ENCODE measurements at places on chromosomes 7 and 10. TPM values are rescaled to one million over a fixed set of nuclear protein-coding genes. Genes with fewer than 3 reads are reported as not detected.

DNA sequence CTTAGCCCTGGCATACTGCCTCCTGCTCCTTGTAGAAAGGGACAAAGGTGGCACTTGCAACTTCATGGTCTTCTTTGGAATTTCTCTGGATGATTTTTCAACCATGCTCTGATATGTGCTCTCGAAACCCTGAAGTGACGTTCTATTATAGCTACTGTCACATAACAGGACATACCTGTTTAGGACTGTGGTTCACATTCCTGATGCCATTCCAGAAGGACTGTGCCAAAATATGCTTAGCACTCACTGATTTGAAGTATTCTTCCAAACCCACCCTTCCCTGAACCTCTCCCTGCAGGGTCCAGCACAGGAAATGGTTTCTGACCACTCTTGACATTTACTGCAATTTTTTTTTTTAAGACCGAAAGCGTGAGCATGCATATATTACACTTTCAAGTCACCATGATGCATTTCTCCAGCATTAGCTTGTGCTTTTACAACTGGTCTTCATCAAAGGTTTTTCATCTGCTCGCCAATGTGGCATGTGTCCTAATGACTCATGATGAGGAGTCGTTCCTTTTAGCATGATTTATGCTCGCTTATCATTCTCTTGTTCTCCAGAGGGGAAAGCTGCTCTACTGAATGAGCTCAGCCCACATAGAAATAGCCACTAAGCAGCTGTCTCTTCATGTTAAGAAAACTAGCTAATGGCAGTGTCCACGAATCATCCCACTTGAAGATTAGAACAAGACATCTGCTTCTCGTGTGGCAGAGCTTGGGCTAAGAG lies 135.2 kb downstream of the ADAM12 start:
- no peaks in the 10 kb centered on the region for H3K36me3 ChIP-seq
- peak; percentile 63 for DNase-seq
- H3K4me1 ChIP-seq: peaks cover 20% of the 10 kb centered on the region
- H3K27me3 ChIP-seq: no peaks in the 10 kb centered on the region
- H3K4me3 ChIP-seq: no peak overlapping the region

Gene CDNF
- 2.9 TPM for polyA plus RNA-seq

DNA sequence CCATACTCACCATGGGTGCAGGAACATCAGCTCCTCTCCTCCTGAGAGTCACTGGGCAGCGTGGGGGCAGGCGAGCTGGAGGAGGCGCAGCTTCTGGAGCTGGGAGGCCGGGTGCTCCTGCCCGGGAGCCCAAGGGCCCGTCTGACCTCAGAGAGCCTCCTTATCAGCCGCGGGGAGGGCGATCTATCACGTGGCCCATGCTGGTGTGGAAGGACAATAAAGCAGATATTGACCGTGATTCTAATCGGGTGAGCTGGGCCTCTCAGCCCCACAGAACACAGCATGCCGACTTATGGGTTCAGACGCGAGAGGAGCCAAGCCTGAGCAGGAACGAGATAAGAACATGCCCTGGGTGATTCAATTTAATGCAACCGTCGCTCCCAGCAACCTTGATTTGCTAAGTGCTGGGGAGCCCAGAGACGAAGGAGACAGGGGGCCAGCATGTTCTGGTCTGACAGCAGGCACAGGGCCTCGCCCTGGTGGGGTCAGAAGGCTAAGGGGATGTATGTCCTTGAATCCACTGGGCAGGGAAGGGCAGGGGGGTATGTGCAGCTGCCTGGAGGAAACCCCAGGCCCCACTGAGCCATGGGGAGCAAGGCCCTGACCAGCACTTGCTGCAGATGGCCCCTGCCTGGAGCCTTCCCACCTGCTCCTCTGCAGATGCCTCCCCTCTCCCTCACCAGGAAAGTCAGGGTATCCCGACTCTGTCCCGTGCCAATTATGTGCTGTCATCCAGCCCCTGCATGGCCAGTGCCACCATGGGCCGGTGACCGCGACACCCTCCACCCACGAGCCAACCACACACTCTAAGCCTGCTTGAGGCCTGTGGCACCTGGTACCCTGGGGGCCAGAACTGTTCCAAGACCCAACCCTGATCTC lies 95.3 kb upstream of the RET start:
- no peak overlapping the region for H3K4me3 ChIP-seq
- no peak for DNase-seq
- no peak overlapping the region for H3K27ac ChIP-seq
- no peaks in the 10 kb centered on the region for H3K4me1 ChIP-seq

- no peaks in the 10 kb centered on the region for H3K27me3 ChIP-seq
- no peak overlapping the region for H3K27ac ChIP-seq
- no peaks in the 10 kb centered on the region for H3K36me3 ChIP-seq
- DNase-seq: peak; percentile 20
- peaks cover 6% of the 10 kb centered on the region for H3K4me1 ChIP-seq
These were observed 683 bp downstream of the MACROH2A2 start for GRCh38 chr10:70053218-70053840.

DNA sequence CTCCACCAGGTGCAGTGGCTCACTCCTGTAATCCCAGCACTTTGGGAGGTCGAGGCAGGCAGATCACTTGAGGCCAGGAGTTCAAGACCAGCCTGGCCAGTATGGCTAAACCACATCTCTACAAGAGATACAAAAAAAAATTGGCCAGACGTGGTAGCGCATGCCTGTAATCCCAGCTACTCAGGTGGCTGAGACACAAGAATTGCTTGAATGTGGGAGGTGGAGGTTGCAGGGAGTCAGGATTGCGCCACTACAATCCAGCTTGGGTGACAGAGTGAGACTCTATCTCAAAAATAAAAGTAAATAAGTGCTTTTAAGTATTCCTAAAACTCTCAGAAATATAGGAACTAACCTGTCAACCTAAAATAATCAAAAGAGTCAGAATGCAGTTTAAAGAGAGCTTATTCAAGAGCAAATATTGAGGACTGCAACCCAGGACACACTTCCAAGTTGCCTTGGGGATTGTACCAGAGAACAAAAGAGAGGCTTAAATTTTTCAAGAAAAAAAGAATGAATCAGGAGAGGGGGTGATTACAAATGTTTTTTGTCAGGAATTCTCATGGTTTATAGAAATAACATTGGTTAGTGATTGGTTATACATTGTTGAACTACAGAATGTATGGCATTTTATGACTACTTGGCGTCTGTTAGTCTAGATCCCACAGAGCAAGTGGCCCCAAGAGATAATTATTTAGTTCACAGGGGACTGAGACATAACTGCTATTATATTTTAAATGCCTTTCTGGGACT lies 33.2 kb upstream of the PPP1R9A start:
- no peaks in the 10 kb centered on the region for H3K36me3 ChIP-seq
- H3K4me3 ChIP-seq: no peak overlapping the region
- no peak overlapping the region for H3K27ac ChIP-seq
- no peaks in the 10 kb centered on the region for H3K27me3 ChIP-seq
- no peak for DNase-seq
- H3K4me1 ChIP-seq: no peaks in the 10 kb centered on the region

Gene HTRA1
- polyA plus RNA-seq: 724 TPM

Gene CNNM1
- 3.2 TPM for polyA plus RNA-seq

Gene PLEKHS1
- not detected for polyA plus RNA-seq

Gene KLF14
- not detected for polyA plus RNA-seq

GRCh38 chr10:103890194-103890658 lies 27.8 kb downstream of the STN1 start:
- H3K36me3 ChIP-seq: no peaks in the 10 kb centered on the region
- H3K27me3 ChIP-seq: no peaks in the 10 kb centered on the region
- H3K4me3 ChIP-seq: no peak overlapping the region
- H3K27ac ChIP-seq: no peak overlapping the region
- DNase-seq: no peak
- H3K4me1 ChIP-seq: peaks cover 6% of the 10 kb centered on the region

Gene PTF1A
- not detected for polyA plus RNA-seq

All from ovary (tissue), 10 donors.